ENCODE measurements at places on chromosomes 3 and 15.

- no peak for DNase-seq
Observed at GRCh38 chr15:64236156-64236894, 73.5 kb upstream of the PPIB start.

DNA sequence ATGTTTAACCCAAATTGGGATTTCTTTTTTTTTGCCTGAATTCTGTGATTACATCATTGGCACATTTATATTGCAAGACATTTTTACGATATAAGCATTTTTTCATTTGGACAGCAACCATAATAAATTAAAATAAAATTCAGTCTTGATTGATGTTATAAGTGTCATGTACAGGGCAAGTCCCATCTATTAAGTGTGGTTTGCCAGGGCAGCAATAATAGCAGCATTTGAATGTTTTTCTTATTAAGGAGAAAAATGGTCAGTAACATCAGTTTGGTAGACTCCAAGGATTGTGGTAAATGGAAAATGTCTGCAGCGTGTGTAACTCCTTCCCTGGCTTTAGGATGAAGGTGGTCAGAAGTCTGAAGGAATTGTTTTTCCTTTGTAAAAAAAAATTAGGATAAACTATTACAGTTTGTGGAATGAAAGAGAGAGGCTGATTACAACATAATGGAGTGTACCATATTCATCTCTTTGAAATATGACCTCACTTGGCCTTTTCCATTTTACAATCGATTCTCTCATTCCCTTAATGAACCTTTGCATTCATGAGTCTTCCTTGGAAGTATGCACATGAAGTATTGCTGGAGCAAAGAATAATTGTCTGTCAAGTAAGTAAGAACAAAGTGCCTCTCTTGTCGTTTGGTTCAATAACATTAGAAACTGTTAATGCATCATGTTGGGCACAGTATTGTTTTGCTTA lies 405.4 kb upstream of the THRB start:
- no peak for DNase-seq

DNA sequence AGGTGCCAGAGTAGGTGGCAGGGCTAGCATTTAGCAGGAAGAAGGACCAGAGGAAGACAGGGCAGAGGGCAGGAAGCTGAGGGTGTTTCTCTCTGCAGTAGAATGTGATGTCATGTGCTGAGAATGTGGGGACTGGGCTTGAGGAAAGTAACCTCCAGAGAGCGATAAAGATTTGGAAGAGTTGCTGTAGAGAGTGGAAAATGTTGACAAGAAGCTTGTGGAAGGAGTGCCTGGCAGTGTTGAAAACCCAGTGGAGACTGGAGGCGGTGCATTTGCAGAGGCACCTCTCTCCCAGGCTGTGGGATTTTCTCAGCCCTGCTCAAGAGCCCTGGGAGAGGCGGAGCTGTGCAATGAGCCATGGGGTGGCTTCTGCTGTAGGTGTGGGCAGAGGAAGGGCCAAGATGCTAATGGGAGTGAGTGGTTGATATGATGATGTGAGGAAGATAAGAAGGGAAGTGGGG lies 54.8 kb downstream of the MESD start:
- DNase-seq, result no peak

GRCh38 chr3:188673646-188674186 lies 498.1 kb upstream of the TPRG1 start:
- no peak for DNase-seq

DNA sequence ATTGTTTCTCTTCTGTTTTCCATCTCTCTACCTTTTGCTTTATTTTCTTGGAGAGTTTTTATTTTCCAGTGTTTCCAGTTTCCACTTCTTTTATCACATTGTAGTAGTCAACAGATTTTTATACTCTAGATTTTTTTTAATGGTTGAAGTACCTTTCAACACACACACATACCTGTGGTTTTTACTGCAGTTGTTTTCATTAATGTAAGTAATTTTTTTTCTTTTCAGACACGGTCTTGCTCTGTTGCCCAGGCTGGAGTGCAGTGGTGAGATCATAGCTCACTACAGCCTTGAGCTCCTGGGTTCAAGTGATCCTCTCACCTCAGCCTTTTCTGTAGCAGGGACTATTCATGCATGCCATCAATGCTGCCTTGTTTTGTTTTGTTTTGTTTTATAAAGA lies 472.5 kb upstream of the SGO1 start:
- no peak for DNase-seq

DNA sequence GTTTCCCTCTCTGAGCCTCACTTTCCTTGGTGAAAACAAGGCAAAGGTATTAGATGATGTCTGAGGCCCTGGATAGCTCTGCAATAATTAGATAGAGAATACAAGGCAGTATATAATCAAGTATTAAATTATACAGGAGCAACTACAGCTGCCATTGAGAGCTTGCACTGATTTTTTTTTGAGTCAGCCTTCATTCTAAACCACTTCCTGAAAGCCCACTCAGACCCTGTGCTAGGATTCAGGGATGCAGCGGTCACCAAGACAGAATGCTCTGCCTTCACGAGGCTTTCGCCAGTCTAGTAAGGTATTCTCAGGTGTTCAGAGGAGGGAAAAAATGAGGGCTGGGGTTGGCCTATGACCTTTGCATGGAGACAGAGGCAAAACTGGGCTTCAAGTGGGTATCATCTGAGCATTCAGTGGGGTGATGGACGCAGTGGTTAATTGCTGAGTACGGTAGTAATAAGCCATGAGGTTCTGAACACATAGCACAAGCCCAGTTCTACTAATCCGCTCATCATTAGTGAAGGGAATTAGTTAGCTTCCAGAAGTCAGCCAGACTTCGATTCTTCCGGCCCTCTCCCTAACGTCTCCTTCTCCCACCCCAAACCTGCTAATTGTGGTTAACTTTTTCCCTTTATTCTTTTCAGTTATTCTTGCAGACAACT lies 3.6 kb downstream of the VGLL4 start:
- DNase-seq, result no peak

GRCh38 chr3:65999606-66000005 lies 39.1 kb downstream of the MAGI1 start:
- DNase-seq, result no peak

- DNase-seq, result no peak
Observed at GRCh38 chr3:38046027-38046426, 7.0 kb downstream of the DLEC1 start.

DNA sequence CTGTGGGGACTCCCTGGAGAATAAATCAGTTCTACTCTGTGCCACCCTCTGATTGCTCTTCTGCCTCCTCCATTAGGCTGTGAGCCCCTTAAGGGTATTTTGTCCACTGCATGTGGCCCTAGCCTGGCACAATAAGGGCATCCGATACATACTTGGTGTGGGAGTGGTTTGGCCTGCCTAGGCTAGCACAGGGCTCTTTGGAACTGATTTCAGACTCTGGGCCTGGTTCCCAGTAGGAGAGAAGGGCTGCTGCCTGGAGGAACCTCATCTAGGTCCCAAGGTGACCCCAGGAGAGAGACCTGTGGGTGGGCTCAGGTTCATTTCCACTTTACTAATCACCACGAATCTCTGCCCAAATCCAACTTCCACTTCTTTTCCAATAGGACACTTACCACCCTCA lies 5.3 kb upstream of the CTDSPL start:
- DNase-seq, result no peak

DNA sequence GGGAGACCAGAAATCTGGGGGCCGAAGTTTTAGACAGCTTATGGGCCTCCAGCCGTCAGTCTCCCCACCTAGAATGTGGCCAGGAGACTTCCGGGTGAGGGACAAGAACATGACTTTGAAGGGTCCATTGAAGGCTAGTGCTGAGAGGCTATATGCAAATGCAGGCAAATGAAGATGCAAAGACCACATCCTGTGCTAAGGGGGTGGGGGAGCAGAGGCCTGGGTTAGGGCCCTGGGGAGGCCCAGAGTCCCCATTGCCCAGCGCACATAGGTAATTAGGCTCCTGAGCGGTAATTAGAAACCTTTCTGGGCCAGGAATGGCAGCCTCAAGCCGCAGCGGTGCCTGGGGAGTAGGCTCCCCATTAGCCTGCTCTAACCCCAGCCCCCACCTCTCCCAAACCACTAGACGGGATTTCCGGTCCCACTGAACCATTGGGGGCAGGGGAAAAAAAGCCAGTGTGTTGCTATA lies 6.8 kb downstream of the CSK start:
- no peak for DNase-seq

DNA sequence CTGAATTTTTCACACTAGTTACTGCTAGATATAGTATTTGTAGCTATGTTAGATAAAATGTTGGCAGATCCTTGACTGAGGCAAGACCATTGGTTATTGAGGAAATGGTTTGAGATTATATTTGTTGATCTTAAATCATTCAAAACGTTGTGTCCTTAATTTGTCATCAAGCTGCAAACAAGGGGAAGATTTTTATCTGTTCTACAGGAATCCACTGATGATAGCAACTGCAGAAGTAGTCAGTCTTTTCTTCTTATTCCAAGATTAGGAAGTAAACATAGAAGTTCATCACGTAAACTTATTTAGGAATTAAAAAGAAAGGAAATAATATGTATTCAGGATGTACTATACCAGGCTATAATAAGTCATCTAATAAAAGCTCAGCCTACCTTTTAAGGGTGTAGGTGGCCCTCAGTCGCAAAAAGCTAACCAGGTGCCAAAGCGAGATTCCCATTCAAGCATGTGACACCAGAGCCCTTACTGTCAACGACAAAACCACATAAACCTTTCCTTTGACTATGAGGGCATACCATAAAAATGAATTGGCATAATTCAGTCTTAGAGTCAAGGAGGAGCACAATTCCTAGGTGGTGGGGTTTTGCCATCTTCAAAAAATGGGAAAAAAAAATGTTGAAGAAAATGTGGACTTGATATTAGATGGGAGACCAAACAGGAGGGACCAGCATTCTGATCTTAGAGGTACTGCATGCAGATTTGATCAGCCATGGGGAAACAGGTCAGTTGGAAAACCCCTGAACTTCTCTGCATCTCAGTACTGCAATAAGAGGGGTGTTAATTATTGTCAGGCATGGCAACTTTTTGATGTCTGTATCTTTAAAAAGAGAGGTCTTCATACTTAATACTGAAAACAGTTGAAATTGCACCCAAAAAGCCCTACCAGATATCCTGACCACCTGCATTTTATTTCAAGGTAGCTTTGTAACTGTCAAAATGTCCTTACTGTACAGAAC lies 212.5 kb upstream of the UBE2E1 start:
- no peak for DNase-seq

GRCh38 chr3:105846809-105847208 lies 22.0 kb downstream of the CBLB start:
- DNase-seq, result no peak

DNA sequence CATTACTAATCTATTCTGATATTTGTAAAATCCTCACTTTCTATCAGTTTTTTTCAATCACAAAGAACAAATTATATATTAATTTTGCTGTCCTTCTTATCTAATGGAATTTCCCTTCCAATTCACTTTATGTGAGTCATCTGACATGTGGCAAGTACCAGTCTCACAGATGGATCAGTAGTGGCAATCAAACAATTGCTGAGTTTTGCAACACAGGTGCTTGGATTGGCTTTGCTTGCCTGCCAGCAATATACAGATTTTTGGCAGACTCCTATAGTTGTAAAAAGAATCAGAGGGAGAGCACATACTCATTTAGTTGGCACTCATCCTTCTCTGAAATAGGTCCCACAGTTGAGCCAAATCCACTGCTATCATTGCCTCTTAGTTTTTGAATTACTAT lies 83.7 kb downstream of the BCHE start:
- DNase-seq, result no peak

DNA sequence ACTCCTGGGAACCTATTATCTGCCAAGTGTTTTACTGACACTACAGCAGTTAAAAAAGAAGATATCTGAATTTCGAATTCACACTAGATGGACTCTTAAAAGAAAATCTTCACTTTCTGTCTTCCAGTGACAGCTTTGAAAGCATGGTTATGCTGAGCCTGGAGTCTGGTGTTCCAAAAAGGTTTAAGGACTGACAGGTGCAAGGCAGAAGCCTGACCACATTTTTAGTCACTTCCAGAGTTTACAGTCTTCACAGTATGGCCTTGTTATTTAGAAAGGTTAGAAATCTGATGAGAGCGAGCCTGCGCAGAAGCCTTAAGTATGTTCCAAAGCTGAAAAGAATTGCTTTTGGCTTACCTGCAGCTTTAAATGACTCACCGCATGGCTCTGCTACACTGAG lies 59.9 kb downstream of the ETV5 start:
- DNase-seq, result no peak

- DNase-seq, result peak; percentile 99
Observed at GRCh38 chr15:41774062-41774881, at the start of gene MAPKBP1. TSS of gene MAPKBP1 (plus strand) at chr15:41774484. CDS start at chr15:41775276, 792 bp downstream.

DNA sequence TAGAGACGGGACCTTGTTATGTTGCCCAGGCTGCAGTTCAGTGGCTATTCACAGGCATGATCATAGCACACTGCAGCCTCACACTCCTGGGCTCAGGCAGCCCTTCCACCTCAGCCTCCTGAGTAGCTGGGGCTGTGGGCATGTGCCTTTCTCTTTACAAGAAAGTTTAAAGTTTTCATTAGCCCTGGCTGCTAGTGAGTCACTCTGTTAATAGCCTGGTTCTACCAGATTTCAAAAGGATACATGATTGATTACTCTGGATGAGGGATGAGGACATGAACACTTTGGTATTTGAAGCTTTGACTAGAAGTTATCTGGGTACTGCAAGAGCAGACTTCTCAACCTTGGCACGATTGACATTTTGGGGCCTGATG lies 95.1 kb downstream of the DHX36 start:
- DNase-seq, result no peak

GRCh38 chr3:25448750-25449692 lies 21.0 kb downstream of the RARB start:
- DNase-seq, result peak; percentile 91

DNA sequence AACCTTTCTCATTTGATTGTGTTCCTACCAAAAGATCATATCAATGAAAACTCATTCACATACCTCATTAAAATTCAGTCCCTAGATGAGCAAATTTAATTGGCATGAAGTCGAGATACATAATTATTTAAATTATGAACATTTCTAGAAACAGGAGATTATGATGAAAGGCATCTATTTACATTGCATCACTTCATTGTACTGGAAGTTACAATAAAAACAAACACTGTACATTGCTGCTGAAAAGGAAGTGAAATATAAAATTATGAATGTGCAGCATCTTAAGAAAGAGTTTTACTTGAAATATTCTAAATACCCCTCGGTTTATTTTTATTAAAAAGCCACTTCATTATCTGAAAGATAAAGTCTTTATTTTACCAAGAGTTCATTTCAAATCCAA lies 163.4 kb upstream of the ZNF385D start:
- no peak for DNase-seq

GRCh38 chr3:148796799-148797198 lies 30.8 kb upstream of the CPB1 start:
- DNase-seq, result no peak

- DNase-seq, result no peak
Observed at GRCh38 chr3:133709139-133709750, 36.9 kb upstream of the TF start.

DNA sequence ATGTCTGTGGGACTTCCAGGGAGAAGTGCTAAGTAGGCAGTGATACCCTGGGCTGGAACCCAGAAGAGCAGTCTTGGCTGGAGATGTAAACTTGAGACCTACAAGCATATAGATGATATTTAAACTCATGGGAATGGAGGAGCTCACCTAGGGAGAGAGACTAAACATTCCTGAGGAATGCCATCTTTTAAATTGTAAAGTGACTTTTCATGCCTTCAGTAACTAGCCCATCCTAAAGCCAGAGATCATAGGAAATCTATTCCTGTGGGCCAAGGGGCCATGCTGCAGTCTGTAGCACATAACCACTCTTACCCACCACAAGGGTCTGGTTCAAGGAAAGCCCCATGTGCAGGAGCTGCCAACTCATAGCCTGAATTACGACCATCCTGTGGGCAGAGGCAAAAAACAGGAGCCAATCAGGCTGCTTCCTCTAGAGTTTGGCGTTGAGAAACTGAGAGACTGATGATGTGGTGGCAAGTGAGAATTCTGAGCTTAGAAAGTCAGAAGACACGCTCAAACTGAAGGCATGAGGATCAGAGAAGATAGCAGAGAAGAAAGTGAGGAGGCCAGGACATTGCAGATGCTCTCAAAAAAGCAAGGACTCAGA lies 37.5 kb downstream of the CTDSPL start:
- no peak for DNase-seq
